ENCODE measurements at places on chromosomes 13 and 19.

GRCh38 chr13:96397807-96398206 is 307.9 kb downstream of the HS6ST3 start:
- DNase-seq = no peak

DNA sequence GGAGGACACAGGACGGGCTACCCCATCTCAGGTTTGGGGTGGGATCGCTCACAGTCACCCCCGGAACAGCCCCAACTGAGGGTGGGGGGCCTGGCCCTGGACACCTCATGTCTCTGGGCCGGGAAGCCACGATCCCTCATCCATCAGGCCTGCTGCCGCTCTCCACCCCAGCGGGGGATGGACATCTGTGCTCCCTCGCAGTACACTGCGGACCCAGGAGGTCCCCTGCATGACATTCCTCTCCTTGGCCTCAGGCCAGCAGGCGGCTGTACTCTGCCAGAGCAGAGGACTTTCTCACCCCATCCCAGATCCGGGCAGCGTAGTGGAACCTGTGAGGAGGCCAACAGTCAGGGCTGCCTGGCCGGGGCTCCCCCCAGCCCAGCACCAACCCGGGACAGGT is 15.5 kb downstream of the IRGC start:
- DNase-seq = no peak

DNA sequence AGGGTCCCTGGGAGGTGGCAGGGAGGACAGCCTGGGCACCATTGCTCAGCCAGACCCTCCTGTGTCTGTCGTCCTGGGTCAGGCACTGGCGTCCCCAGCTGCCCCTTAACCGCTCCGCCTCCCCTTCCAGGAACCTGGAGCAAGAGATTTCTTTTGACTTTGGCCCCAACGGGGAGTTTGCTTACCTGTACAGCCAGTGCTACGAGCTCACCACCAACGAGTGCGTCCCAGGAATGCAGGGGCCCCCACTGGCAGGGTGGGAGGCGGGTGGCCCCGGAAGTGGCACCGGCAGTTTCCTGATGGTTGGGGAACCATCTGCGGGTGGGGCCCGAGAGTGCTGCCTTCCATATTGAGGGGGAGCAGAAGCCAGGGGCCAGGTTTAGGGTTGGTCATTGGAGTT is 13.0 kb downstream of the PRKCSH start:
- DNase-seq = no peak

- DNase-seq = no peak
Measured at GRCh38 chr13:27919659-27919933, 204 bp upstream of the PDX1 start.

GRCh38 chr19:48398102-48398374 is 4.6 kb downstream of the GRIN2D start:
- DNase-seq = no peak

- DNase-seq = no peak
Measured at GRCh38 chr19:49862391-49863253, 4.8 kb downstream of the PNKP start.

DNA sequence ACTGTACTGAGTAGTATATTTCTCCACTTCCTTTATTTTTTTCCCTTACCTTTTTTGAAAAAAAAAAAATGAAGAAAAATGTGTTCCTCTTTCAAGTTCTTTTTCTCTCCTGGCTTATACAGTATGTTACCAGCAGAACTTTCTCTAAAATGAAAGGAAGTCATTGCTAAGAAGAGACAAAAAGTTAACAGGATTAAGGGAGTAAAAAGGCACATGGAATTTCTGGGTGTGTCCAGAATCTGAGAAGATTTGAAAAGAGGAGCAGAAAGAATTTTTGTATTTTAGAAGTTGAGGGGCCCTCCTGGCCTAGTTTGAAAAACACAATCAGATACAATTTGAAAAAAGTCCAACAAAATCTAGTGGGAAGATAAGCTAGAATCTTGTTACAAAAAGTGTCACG is 21.0 kb upstream of the TRIM13 start:
- no peak for DNase-seq

DNA sequence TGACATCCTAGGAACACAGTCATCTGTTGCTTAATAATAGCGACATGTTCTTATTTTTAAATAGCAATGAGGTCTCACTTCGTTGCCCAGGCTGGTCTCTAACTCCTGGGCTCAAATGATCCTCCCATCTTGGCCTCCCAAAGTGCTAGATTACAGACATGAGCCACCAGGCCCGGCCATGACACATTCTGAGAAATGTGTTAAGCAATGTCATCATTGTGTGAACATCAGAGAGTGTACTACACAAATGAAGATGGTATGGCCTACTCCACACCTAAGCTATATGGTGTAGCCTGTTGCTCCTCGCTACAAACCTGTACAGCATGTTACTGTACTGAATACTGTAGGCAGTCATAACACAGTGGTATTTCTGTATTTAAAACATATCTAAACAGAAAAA is 24.6 kb upstream of the GARRE1 start:
- DNase-seq = no peak

DNA sequence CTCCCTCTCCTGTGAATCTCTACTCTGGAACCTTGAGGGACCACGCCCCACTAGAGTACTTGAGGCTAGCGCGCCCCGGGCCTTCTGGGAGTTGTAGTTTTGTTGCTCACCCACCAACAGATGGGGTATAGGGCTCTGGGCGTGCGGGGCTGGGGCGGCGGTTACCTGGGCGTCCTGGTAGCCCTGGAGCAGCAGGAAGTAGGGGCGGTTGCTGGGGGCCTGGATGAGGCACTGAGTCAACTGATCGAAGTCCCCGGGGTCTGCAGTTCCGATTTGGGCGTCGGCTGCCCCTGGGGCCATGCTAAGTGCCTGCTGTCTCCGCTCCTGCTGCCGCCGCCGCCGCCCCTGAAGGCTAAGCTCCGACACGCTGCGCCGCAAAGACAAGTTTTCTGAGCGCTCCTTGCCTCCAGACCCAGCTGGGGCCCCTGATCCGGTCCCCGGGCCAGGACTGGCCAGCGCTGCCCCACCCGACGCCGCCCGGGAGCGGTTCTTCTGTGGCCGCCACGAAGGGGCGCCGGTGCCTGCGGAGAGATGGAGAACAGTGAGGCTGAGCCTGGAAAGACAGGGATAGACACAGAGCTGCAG is 5.3 kb downstream of the RASIP1 start:
- no peak for DNase-seq

- no peak for DNase-seq
Measured at GRCh38 chr13:25190771-25191170, 18.7 kb upstream of the AMER2 start.

Measured in activated T-cell treated with anti-CD3 and anti-CD28 coated beads for 4 hours (primary cell).